ENCODE measurements at places on chromosomes 6 and 20. TPM values are rescaled to one million over a fixed set of nuclear protein-coding genes. Genes with fewer than 3 reads are reported as not detected.

- no peak for DNase-seq
These were observed 88.1 kb downstream of the AKAP7 start for GRCh38 chr6:131223416-131223815.

GRCh38 chr20:22511943-22512910, 72.1 kb downstream of the FOXA2 start:
- DNase-seq, result no peak

DNA sequence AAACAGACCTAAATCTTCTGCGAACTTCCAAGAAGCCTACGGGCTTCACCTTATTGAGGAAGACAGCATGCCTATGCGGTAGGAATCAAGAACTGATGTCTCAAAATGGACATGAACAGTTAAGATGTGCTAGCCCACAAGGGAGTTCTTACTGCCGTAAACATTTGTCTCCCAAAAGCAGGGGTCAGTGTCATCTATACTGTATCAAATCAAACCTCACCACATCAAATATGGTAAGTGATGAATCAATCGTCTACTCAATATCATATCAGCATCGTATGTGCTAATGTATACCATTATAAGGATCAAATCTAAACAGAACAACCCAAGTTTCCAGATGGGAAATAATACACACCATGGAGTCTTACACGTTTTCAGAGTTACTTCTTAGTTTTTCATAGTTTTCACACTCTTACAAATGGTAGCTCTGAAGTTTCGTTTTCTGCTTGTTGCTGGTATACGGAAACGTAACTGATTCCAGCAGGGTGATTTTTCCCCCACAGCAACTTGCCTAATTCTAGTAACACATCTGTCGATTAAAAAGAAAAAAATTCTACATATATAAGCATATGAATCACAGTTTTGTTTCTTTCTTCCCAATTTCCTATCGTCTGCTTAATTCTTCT, 12.6 kb downstream of the RRBP1 start:
- no peak for DNase-seq

The NDUFAF4 gene
- polyA plus RNA-seq, result 68.3 TPM

GRCh38 chr6:40606526-40606925, 19.4 kb upstream of the LRFN2 start:
- DNase-seq, result no peak

DNA sequence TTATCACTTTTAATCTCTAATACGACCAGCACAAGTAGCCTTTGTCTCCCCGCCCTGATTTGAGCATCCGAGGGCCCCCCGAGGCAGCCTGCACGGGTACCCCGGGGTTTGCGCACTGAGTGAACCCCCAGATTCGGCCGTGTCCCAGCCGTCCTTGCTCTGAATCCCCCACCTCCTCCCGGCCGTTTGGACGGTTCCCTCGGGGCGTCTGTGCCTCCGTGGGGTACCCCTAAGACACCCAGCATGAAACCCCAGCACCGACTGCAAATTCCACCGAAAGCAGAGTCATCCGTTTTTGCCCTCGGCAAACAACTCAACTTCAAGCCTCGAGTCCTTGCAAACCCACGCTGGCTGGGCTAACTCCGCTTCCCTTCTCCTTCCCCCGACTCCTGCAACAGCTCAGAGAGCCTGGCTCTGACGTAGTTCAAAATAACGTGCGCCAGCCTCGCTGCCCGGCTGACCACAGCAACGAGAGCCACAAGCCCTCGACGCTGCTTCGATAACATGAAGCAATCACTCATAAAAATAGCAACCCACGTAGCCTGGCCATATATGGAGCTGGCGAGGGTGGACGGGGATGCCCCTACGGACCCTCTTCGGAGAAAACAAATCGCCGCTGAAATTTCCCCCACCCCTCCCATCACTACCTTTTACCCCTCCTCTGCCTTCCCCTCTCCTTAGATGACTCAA, 764 bp upstream of the SNAP25 start:
- DNase-seq, result no peak

The DPM1 gene
- 57.2 TPM for polyA plus RNA-seq

- DNase-seq, result no peak
These were observed 52.3 kb downstream of the EZR start for GRCh38 chr6:158766621-158767455.

DNA sequence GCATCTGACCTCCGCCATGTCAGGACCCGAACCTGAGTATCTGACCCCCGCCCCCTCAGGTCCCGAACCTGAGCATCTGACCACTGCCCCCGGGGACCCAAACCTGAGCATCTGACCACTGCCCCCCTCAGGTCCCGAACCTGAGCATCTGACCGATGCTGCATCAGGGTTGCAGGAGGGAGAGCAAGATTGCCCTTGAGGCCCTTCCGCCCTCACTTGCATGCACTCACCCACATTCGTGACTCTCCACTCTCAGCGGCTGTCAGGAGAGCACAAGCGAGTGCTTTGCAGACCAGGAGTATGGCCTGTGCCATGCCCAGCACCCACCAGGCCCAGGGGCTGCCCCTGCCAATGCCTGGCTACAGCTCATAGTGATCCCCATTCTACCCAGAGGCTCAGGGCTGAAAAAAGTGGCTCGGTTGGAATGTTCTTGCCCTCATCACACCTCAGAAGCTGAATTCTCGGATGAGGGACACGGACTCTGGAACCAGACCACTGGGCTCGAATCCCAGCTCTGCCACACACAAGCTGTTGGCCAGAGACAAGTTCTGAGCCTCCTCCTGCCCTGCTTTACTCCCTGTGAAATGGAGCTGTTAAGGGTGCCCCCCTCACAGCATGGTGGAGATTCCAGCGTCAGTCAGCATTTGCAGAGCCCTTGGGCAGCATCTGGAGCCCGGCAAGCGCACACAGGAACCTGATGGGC, 82.1 kb downstream of the DLL1 start:
- no peak for DNase-seq

DNA sequence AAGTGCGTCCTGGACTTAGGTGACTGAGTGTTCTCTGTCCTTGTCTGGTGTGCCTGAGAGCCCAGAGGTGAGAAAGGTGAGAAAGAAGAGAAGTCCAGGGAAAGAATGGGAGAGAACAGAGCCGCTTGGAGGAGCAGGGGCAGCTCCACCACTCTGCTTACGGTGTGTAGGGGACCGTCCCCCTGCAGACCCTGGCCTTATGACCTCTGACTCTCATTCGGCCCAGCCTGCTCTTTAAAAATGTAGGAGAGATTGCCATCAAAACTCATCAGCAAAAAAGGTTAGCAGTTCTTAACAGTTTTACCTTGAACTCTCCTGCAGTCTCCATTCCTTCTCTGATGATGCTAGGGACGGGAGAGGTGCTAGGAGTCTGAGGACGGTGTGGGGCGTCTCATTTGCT, 2.0 kb downstream of the TMEM181 start:
- no peak for DNase-seq

- DNase-seq, result no peak
These were observed 35.8 kb downstream of the METTL24 start for GRCh38 chr6:110322151-110322873.

The SLC26A8 gene
- 0.02 TPM for polyA plus RNA-seq

GRCh38 chr6:5778317-5778857, 228.3 kb downstream of the NRN1 start:
- DNase-seq, result no peak

- DNase-seq, result no peak
These were observed 12.0 kb upstream of the CITED2 start for GRCh38 chr6:139386404-139386803.

DNA sequence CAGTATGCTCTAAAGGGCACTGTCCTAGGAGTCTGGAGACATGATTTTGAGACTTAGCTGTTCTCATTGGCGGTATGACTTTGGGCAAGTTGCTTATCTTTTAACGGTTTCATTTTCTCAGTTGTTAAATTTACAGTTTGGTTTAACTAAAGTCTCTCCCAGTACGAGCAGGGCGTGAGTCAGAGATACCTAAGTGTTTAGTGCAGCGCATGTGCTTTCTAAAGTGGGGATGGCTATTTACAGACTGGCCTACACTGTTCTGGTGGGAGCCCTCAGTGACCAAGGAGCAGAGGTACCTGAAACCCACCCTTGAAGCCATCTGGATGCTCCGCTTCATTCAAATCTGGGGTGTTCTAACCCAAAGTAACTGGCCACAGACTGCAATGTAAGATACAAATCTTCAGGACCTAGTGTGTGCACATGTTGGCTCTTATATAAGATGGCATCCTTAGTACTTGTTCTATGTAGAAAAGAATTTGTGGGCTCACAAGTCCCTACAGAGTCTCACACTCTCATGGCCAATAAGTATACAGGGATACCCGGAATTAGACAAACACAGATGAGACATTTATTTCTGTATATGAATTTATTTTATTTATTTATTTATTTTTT, 10.7 kb downstream of the MSH5 start:
- DNase-seq, result no peak

The RBBP8NL gene
- polyA plus RNA-seq, result 0.26 TPM

The PFDN6 gene
- polyA plus RNA-seq, result 106 TPM

GRCh38 chr20:45323731-45324130, 15.6 kb upstream of the MATN4 start:
- no peak for DNase-seq

The POM121L2 gene
- polyA plus RNA-seq, result not detected

All from keratinocyte (primary cell).